CD8-positive, alpha-beta T cell (primary cell): ENCODE measurements at places on chromosomes 4 and X. TPM values are rescaled to one million over a fixed set of nuclear protein-coding genes. Genes with fewer than 3 reads are reported as not detected.
A peak's percentile ranks its signal among the peaks of the same experiment; 100 is the strongest.

- no peak for DNase-seq
Measured at GRCh38 chrX:138874271-138874935, 162.9 kb upstream of the FGF13 start.

GRCh38 chr4:85659610-85660218, 184.8 kb downstream of the ARHGAP24 start:
- no peak for DNase-seq

- no peak for DNase-seq
Measured at GRCh38 chrX:153449368-153450113, 3.7 kb upstream of the TREX2 start.

- no peak for DNase-seq
Measured at GRCh38 chr4:145945431-145946155, 7.0 kb upstream of the ZNF827 start.

ADGRG2 gene
- not detected for total RNA-seq

CCDC110 gene
- total RNA-seq: 0.57 TPM

GRCh38 chr4:137909529-137910309, 332.4 kb downstream of the SLC7A11 start:
- no peak for DNase-seq

DNA sequence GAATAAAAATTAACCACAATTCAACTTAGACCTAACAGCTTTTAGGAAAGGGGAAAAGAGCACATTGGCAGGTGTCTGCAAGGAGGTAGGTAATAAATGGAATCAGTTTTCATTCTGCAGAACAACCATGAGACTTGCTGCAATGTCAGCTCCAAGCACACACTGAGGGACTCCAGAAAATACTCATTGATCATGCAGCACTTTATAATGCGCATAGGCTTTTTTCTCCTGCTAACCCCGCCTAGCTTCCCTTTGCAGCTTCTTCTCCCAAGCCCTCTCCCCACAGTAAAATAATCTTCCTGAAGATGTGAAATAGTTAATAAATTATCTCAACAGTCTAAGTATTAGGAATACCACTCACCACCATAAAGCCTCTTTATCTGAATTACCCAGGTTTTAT, 36.9 kb downstream of the ANKRD17 start:
- DNase-seq: no peak

GRCh38 chrX:1521459-1521956, 15.5 kb downstream of the P2RY8 start:
- peak; percentile 83 for DNase-seq

C4orf54 gene
- not detected for total RNA-seq
